ENCODE measurements at places on chromosomes 3 and 15. TPM values are rescaled to one million over a fixed set of nuclear protein-coding genes. Genes with fewer than 3 reads are reported as not detected.

KPNA1 gene
- total RNA-seq, result 21.8 TPM

TMEM108 gene
- total RNA-seq, result 0.10 TPM

CYP1A1 gene
- total RNA-seq, result not detected

DHX36 gene
- total RNA-seq, result 117 TPM

SSUH2 gene
- total RNA-seq, result not detected

VGLL3 gene
- total RNA-seq, result under 0.01 TPM

PLA2G4F gene
- total RNA-seq, result not detected

C3orf85 gene
- not detected for total RNA-seq

INKA1 gene
- total RNA-seq, result 1.5 TPM

SENP8 gene
- total RNA-seq, result 0.21 TPM

DENND6A gene
- 136 TPM for total RNA-seq

CADPS gene
- total RNA-seq, result under 0.01 TPM

GPR176 gene
- total RNA-seq, result 0.21 TPM

ADPRH gene
- 4.5 TPM for total RNA-seq

MLF1 gene
- 0.73 TPM for total RNA-seq

LCTL gene
- total RNA-seq, result not detected

TGM5 gene
- total RNA-seq, result not detected

TPRG1 gene
- 2.4 TPM for total RNA-seq

NOX5 gene
- not detected for total RNA-seq

OSTN gene
- under 0.01 TPM for total RNA-seq

CACNA1D gene
- 0.84 TPM for total RNA-seq

PIK3CA gene
- total RNA-seq, result 91.3 TPM

PAK6 gene
- total RNA-seq, result 0.42 TPM

TMEM45A gene
- total RNA-seq, result 0.73 TPM

MBD4 gene
- 60.2 TPM for total RNA-seq

KCNAB1 gene
- total RNA-seq, result not detected

GOLGA6L10 gene
- total RNA-seq, result 1.4 TPM

DGKG gene
- total RNA-seq, result 2.5 TPM

FAM174B gene
- 1.5 TPM for total RNA-seq

PLSCR4 gene
- total RNA-seq, result 0.10 TPM

ADAMTS9 gene
- not detected for total RNA-seq

AMIGO3 gene
- total RNA-seq, result 3.8 TPM

HIGD2B gene
- total RNA-seq, result 0.63 TPM

PLA1A gene
- 2.7 TPM for total RNA-seq

SAMD7 gene
- not detected for total RNA-seq

ACP3 gene
- total RNA-seq, result 18.1 TPM

Measured in mononuclear cell (primary cell).